ENCODE measurements at places on chromosomes 3 and 15. TPM values are rescaled to one million over a fixed set of nuclear protein-coding genes. Genes with fewer than 3 reads are reported as not detected.

The NR2E3 gene
- not detected for total RNA-seq

The SLC28A2 gene
- total RNA-seq, result not detected

The OIP5 gene
- 18.7 TPM for total RNA-seq

The COL6A6 gene
- total RNA-seq, result not detected

The PLSCR2 gene
- total RNA-seq, result 0.11 TPM

The TOPBP1 gene
- total RNA-seq, result 88.4 TPM

The TMEM212 gene
- total RNA-seq, result not detected

The FBXL2 gene
- total RNA-seq, result not detected

The ARHGEF26 gene
- 0.09 TPM for total RNA-seq

The HDC gene
- 0.32 TPM for total RNA-seq

The MCF2L2 gene
- 4.3 TPM for total RNA-seq

The GABRR3 gene
- total RNA-seq, result 0.05 TPM

The DUOXA2 gene
- total RNA-seq, result not detected

The VIPR1 gene
- 3.4 TPM for total RNA-seq

Data from T-helper 2 cell treated with Interferon-gamma antibody and Interleukin-4, amounts not matched to agents 100 ng/mL and 5 ng/mL, for 36 hours (primary cell).